ENCODE measurements at places on chromosomes 5 and 9.

DNA sequence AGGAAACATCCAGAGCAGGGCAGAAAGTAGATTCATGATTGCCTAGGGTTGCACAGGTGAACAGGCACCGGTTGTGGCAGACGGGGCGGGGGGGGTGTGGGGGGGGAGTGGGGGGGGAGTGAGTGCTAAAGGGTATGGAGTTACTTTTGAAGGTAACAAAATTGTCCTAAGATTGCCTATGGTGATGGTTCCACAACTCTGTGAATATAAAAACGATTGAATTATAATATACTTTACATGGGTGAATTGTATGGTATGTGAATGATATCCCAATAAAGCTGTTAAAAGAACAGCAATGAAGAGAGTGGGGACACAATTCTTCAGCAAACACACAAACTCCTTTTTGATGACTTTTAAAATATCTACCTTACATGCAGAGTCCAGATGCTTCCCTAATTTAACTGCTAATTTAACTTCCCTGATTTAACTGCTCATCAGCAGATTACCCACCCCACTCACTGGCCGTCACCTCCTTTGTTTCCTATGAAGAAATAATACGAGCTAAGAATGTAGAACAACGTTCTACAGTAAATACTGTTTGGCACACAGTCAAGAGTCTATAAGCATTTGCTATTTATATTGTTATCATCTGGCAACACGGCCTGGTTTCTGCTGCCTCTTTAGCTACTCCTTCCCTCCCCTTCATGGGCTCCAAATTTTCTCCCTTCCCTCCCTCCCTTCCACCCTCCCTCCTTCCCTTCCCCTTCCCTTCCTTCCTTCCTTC lies 83.5 kb downstream of the PTCH1 start:
- no peak for DNase-seq

DNA sequence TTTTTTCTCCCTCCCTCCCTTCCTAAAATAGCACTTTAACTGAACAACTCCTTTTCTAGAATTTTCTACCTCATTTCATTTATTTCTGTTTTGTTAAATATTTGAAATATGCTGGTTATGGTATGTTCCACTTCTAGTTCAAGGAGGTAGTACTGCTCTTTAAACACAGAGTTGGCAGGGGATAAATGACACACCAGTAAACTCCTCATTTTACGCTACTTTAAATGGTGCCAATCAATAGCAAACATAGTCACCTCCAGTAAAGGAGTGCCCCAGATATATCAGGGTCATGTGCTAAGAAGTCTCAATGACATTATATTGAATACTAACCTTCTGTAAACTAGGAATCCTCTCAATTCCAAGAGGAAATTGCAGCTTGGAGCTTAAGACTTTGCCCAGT lies 56.9 kb downstream of the MYO10 start:
- DNase-seq, result no peak

DNA sequence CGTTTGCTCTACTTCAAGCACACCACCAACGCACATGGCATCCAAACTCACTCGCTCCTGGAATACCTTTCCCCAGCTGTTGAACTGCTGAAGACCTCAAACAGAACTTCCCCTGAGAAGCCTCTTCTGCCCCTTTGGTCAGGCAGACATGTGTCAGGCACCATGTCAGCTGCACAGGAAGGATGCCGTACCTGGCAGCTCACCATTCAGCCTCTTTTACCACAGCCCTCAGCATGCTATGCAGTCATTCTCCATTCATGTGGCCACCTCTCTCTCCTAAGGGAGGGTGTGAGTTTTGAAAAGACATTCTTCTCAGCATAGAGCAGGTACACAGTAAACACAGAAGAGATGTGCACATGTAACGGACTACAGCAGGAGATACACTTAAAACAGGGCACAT lies 14.2 kb downstream of the IL4 start:
- DNase-seq, result no peak

- DNase-seq, result no peak
Measured at GRCh38 chr5:32023816-32024215, 150.3 kb downstream of the GOLPH3 start.

DNA sequence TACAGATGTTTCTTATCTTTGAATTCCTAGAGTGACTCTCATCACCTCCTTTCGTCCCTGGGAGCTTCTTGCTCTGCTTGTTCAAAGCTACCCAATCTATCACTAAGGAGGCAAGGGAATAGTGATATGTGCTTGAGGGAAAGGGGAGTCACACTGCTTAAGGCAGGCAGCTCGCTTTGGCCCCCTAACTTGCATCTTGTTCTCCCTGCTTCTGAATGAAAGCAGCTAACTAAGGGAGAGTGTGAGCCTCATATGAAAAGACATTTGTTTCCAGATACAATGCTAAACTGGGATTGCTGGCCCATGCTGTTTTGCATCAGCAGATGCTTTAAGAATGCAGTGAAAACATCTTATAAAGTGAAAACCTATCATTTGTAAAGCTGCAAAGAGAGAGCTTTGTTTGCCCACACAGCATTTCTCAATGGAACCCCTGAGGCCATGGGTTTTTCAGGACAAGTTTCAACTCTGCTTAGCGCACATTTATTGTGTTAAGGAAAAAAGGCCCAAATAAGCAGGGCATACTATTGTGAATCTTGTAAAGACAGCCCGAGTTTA lies 367.9 kb upstream of the ADAMTSL1 start:
- no peak for DNase-seq

DNA sequence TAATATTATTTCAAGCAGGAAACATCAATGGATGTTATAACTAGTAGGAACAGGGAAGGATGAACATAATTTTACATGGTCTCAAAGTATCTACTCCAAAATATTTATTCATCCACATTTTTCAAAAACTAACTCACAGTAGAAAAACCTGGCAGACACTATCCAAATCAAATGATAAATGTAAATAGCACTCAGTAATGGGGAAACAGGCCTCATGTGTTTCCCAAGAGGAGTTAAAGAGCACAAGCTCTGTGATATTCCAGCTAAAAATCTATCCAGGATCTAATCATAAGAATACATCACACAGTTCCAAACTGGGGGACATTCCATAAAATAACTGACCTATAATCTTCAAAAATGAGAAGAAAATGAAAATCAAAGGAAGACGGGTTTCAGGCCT lies 443.1 kb downstream of the ZNF608 start:
- DNase-seq, result no peak

Measured in HuH-7 (cell line).